ENCODE measurements at places on chromosomes 3 and 15.
A peak's percentile ranks its signal among the peaks of the same experiment; 100 is the strongest.

DNA sequence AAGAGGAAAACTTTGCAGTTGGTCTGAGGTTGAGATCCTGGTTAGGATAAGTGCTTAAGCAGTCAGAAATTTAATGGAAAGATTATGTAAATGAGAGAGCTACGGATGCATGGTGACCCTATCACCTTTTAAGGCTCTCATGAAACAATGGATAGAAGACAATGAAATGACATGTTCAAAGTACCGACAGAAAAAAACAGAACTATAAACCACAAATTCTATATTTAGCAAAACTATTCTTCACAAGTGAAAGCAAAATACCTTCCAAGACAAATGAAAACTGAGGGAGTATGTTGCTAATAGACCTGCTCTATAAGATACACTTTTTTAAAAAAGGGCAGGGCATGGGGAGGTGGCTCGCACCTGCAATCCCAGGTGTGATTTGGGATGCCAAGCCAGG, 32.2 kb downstream of the DNAAF4 start:
- DNase-seq, result no peak

GRCh38 chr3:52782412-52783210, 5.2 kb downstream of the ITIH1 start:
- DNase-seq, result no peak

DNA sequence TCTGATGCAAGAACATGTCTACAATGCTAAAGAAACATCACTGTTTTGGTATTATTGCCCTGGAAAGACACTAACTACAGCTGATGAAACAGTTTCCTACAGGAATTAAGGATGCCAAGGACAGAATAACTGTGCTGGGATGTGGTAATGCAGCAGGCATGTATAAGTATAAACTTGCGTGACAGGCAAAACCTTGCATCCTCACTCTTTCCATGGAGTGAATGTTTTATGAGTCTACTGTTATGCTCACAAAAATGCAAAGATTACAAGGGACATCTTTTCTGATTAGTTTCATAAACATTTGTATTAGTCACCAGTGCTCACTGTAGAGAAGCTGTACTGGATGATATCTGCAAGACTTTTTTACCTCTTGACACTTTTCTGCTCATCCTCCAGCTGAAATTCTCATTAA, 143.6 kb downstream of the NAALADL2 start:
- DNase-seq, result peak; percentile 91

GRCh38 chr3:128447561-128448013, 19.1 kb downstream of the DNAJB8 start:
- DNase-seq, result no peak

DNA sequence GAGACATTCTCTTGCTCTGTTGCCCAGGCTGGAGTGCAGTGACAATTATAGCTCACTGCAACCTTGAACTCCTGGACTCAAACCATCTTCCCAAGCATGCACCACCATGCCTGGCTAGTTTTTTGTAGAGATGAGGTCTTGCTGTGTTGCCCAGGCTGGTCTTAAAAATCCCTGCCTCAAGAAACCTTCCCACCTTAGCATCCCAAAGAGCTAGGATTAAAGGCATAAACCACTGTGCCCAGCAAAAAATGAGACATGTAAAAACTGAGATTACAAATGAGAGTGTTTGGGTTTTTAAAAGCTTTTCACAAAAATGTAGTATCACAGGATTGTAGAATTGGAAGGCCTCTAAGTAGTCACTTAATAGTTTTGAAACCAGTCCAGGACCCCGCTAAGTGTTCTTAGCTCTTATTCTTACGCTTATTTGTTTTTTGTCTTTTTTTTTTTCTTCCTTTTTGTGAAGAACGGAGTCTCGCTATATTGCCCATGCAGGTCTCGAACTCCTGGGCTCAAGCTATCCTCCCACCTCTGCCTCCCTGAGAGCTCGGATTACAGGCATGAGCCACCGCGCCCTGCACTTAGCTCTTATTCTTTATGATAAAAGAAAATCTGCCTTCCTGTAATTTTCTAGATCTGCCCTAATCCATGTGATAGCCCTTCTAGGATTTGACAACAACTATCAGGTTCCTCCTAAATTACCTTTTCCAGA, 31.5 kb downstream of the KLHL18 start:
- no peak for DNase-seq

GRCh38 chr3:89104499-89104898, 2.9 kb upstream of the EPHA3 start:
- DNase-seq, result no peak

DNA sequence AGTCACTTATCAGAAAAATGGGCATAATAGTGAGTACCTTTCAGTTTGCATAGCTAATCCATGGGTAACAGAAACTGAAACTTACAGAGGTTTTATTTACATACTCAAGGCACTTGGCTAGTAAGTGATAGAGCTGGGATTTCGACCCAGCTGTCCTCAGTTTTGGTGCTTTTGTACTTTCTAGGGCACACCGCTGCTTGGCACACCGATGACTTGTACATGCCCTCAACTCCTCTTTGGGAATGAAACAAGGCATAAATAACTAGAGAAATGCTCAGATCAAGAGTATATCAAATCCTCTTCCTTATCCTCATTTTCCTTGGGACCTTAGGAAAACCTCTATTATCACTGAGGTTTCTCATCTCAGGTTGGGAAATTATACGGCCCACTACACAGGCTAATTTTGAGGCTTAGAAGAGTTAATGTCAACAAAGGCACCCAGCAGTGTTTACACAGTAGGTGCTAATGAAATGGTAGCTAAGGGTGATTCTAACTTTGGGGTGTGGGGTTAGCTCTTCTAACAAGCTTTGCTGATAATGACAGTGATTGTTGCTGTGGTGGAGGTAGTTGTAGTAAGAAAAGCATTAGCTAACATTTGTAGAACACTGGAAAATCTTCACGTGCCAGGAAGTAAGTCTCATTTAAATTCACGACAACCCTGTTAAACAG, 20.3 kb upstream of the DGKG start:
- no peak for DNase-seq

DNA sequence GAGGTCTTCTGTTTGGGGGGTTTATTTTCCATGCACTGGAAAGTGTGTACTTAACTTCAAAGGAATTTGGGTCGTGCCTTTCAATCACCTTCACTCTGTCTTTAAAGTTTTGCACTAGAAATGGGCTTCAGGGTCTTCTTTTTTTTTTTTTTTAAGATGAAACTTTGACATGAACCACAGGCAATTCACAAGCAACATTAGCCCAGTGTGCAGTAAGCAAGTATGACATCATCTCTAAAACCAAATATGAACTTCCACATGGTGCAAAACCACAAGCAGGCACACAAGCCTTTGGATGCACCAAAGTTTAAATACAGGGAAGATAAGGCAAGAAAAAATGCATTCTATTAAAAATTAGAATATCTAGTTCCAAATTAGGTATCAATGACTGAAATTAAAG, 381.9 kb downstream of the ERC2 start:
- DNase-seq, result peak; percentile 15

DNA sequence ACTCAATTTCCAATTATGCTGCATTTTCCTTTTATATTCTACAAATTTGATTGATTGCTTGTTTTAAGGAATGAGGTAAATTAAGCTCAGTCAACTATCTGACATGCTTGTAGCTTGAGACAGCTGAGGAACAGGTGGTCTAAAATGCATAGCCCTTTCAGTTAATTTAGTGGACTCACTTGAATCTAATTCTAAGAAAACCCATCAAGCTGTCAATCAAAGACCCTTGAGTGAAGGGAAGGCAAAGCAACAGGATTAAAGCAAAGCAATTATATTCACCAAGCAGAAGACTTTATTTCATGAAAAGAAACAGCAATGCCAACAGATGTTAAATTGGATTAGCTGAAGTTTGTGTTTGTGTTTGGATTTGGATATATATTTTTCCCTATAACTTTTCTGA, 228.5 kb downstream of the ARPP21 start:
- no peak for DNase-seq

DNA sequence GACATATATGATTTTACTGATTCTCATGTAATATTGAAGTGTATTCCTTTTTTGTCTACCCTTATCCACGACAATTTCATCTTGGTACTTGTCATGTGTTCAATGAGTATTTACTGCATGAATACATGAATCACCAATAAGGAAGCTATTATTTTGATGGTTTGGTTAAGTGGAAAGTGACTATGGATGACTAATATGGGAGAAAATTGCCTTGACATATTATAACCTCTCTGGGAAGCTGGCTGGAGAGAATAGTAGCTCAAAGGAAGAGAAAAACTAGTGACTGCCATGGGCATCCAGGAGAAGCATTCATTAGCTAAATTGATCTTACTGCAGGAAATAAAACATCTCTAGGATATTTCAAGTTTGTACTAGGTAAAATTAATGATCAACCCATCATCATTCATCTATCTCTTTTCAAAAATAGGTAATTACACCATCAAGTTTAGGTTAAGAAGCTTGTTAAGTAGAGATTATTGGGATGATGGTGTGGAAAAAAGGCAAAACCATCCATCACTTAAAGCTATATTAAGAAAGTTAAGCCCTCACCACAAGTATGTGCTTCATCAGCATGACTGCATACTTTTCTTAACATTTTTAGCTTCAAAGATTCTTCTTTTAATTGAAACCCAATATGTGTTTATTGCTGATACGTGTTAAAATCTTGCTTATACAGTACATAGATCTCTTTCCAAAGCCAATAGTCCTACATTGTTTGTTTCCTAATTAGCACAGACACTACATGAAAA, 455.2 kb upstream of the ARPP21 start:
- DNase-seq, result no peak

DNA sequence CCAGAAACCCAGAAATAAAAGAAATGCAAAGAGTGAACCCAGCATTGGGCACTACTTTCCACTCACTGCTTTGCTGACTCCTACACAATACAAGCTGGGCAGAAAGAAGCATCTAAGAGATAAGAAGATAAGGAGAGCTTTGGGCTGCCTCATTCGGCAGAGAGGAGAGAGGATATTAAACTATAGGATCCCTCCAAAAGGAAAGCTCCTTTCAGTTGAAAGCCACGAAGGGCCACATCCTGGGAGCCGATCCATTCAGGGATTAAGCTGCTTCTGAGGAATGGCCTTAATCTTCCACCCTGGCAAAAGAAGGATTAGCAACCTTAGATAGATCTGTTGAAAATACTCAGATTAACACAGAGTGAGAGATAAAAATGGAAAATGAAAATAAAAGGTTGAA, 274.9 kb upstream of the PPP2R3A start:
- no peak for DNase-seq

GRCh38 chr15:52682781-52683180, 3.6 kb upstream of the ATOSA start:
- DNase-seq, result no peak

DNA sequence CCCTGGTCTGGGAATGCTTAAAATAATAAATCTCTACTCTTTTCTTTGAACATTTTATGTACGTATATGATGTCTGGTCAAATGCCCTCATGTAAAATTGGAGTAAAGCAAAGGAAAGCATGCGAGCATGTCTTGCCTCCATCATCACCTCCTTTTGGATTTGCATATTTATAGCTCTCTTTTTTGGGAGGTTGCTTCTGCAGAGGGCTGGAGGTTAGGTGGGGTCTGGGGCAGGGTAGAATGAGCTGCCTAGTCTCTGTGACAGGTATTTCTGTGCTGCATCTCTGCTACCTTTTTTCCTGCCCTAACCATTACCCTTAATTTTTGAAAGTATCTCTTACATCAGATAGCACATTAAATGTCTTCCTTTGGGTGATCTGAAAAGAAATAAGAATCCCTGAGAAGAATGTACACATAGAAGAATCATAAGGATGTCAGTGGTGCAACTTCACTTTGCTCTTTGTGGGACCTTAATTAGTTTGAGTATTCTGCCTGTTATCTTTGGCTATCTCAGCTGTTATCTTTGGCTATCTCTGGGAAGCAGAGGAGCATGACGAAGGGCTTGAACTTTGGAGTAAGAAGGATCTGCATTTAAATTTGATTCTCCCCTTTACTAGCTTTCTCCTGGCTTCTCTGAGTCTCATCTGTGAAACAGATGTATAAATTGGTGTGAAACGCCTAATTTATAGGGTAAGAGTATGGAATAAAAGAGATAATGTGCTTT, 40.2 kb downstream of the PPM1L start:
- no peak for DNase-seq

DNA sequence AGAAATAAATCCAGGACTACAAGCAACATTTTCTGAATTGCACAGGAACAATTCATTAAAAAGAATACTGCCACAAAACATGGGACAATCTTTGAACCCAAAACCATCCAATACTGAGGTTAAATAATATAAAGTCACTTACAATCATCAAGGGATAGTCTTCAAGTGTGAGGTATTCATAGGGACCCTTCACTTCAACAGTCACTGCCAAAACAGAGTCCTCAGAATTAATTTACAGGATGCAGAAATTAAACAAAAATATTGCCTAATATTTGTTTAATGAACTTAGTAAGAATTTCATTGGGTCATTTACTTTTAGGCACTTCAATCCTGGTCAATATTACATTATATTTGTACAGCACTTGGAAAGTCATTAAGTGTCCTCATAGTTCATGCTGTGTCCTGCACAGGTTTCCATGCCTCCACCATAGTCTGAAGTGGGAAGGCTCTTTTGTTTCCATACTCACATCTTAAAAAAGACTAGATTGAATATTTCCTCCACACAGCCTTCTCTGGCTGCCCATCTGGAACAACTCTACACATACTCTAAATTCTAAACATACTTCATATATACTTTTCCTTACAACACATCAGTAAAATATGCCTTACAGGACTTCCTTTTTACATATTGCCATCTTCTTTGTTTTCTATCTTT, 31.6 kb upstream of the VPS39 start:
- no peak for DNase-seq

GRCh38 chr15:69457304-69458280, 5.0 kb downstream of the RPLP1 start:
- DNase-seq, result no peak

GRCh38 chr3:24907106-24907505, 412.5 kb upstream of the THRB start:
- no peak for DNase-seq

GRCh38 chr3:113258361-113258760, 47.0 kb downstream of the BOC start:
- DNase-seq, result no peak

DNA sequence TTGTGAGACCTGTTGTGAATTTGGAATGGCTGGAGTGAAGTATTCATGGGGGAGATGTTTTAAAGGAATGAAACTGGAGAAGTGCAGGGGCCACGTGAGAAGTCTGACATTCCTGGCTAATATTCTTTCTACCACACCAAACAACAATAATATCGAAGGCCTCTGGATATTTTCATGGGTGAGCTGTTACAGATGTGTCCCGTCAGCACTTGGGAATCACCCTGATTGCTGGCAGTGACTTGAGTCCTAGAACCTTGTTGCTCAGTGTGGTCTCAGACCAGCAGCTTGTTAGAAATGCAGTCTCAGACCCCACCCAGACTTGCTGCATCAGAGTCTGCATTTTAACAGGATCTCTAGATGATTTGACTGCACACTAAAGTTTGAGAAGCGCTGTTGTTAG, 113.8 kb downstream of the ITPR1 start:
- DNase-seq, result no peak
